ENCODE measurements at places on chromosomes 3 and 15.

- DNase-seq: no peak
These were observed 7.7 kb downstream of the RYK start for GRCh38 chr3:134242649-134243617.

GRCh38 chr3:11668243-11669235 lies 24.8 kb upstream of the VGLL4 start:
- DNase-seq: no peak

- no peak for DNase-seq
These were observed 22.1 kb downstream of the MAPKAPK3 start for GRCh38 chr3:50639055-50639494.

GRCh38 chr3:125161607-125162219 lies 50.8 kb downstream of the SLC12A8 start:
- no peak for DNase-seq

GRCh38 chr3:105222568-105223093 lies 144.1 kb upstream of the ALCAM start:
- no peak for DNase-seq

- DNase-seq: no peak
These were observed 23.7 kb downstream of the SATB1 start for GRCh38 chr3:18401300-18401961.

All from activated gamma-delta T cell treated with anti-CD3 and anti-CD28 coated beads, Interleukin-2, amount 50 U/mL, for 16 hours (primary cell).